ENCODE measurements at places on chromosomes 2 and 18.

DNA sequence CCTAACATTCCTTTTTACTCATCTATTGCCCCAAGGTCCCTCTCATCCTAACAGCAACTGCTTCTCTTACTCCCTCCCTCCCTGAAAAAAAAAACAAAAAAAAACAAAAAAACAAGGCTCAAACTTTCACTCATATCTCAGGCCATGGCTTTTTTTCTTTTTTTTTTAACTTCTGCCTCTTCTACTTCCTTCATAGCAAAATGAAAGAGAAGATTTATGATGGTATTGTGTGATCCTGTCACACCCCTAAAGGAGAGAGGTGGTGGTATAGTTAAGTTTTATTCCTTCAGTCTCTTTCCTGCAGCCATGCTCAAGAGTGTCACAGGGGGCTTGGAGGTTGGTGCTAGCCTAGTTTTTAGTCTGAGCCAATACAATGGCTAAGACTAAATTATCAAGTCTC, 21.5 kb upstream of the EPC2 start:
- DNase-seq, result peak; percentile 9

DNA sequence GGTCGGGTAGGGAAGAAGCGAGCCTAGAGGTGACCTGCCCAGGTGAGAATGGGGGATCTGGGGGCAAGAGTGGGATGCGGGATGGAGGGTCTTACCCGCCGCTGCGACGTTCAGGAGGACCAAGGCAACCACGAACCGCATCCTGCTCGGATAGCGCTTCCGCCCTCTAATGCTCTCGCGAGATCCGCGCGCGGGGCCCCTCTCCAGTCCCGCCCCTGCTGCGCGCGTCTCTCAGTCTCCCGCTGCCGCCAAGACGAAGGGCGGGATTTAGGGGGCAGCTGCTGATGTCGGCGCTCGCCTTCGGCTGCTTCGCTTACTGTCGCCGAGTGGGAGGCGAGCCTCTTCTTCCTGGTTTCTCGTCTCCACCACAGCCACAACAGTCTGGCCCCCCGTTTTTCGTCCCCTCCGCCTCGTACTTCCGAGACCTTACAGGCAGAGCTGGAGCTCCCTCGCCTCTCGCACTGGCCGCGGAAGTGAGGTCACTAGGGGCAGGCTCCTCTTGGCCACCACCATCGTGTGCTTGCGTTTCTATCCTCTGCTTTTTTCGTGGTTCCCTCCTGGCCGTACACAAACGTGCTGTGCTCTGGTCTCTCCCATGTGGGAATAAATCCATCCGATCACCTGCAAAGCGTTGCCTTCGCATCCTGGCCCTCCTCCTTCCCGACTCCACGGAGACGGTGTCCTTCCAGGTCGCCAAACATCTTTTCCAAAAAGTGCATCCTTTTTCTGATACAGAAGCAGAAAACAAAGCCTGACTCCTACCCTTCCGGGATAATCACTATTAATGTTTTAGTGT, at the start of gene TGOLN2:
Gene TGOLN2, minus strand, starts transcription at position 168 of the 796 bp plus-strand sequence. Its CDS starts 27 bp downstream, at position 141.
- peak; percentile 98 for DNase-seq

DNA sequence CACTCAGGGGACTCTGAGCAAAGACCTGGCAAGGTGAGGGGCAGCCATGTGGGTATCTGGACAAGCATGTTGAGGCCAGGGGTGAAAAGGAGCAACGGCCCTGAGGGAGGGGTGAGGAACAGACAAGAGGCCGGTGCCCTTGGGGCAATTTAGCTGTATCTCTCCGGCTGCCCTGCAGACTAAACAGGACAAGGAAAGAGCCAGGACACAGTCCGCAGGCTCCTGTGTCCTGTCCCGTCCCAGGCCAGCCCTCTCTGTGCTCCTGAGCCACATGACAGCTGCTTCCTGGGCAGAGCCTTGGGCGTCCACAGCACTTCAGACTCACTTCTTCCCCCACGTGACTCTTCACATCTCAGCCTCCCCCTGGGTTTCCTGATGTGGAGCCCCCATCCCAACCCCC, 206.1 kb downstream of the KLHL29 start:
- DNase-seq, result no peak

GRCh38 chr18:48715711-48716361, 177.0 kb downstream of the CTIF start:
- DNase-seq, result peak; percentile 86

DNA sequence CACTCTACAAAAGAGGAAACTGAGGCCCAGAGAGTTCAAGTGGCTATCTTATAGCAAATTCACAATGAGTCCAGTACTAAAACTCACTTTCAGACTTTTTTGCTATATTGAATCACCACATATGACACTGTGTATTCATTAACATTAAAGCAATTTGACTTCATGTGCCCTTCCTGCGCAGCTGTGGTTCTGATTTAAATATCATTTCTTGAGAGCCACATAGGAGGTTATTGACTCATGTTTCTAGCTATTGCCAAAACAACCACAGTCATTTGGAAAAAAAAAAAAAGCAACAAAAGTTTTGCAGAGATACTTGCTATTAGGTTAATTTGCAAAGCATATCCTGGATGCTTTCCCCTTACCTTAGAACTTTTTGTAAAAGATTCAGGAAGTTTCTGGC, 341.2 kb downstream of the PIK3C3 start:
- no peak for DNase-seq

DNA sequence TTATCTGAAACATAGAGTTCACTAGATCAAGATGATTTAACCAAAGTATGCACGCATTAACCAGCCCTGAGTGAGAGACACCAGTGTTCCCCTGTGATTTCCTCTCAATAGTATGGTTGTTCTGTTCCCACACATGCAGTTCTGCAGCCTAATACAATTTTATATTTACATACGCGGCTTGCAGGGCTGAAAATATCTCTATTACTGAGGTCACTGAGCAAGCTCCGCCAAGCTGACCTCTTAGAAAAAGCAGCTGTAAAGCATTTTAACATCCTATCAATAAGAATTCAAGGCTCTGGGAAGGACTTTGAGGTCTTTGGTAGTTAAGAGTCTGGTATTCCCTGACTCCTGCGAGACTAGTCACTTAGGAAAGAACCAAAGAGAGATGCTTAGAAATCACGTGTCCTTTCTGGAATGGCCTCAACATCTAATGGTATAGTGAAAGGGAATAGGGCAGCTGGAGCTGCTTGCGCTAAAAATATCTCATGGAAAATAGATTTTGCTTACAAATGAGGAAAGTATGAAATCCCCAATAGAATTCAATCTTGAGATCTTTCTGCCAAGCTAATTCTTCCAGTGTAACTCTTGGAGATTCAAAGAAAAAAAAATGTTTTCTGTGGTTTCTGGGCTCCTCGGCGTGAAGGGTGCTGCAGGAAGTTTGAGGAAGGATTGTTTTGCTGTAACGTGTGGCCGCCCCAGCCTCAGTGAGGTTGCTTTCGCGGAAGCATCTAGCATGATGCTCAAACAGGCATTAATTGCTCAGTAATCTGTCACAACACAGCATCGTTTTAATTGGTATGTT, 59.2 kb downstream of the DOCK10 start:
- DNase-seq, result peak; percentile 40

- DNase-seq, result no peak
These were observed 54.8 kb downstream of the CRACDL start for GRCh38 chr2:98881153-98881650.

DNA sequence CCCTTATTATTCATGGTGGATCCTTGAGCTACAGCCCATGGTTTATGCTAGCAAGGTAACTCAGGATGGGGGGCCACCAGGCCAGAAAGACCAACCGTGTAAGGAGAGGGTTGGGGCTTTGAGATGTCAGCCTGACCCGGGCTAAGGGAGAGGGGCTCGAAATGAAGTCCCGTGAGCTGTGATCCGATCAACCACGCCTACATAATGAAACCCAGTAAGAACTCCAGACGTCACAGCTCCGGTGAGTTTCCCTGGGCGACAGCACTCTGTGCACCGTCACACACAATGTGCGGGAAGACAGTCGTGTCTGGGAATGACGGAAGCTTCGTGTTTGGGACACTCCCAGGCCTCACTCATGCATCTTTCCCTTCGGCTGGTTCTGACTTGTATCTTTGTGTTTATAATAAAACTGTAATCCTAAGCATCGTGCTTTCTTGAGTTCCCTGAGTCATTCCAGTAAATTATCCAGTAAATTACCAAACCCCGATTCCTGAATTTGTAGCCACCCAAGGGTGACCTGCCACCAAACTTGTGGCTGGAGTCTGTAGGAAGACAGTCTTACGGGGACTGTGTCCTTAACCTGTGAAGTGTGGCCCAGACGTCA, 44.2 kb downstream of the CYP27C1 start:
- no peak for DNase-seq

- no peak for DNase-seq
These were observed 526.9 kb upstream of the ID2 start for GRCh38 chr2:8154936-8155335.

GRCh38 chr2:84906108-84906899, 848 bp downstream of the TMSB10 start:
- DNase-seq, result peak; percentile 18

GRCh38 chr18:34261865-34262780, 37.4 kb upstream of the NOL4 start:
- no peak for DNase-seq

GRCh38 chr2:224319750-224320149, 82.2 kb downstream of the FAM124B start:
- DNase-seq, result no peak

DNA sequence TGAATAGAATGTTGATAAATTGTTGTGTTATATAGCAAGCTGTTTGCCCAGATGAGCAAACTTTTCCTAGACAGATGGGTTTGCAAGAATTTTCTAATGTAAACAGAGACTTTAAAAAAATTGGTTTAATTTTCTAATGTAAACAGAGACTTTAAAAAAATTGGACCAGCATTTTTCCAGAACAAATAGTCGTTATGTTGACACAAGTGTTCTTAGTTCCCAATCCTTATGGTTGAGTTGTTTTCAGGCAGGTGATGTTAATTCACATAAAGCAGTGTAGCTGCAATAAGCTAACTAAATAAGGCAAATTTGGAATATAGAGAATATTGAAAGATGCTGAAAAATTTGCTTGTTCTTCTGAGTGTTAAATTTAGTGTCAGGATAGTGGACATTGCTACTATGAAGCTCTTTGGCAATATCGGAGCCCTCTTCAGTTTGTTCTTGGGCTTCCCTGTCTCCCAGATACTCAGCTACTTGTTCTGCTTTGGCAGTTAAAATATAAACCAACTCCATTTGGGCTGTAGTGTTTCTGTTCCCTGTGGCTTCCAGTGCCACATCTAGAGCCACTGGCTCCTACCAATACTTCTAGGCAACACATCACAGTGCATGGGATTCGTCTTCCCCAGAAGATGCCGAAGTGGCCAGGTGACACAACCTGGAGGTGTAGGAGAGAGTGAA, 105.7 kb downstream of the DYNAP start:
- DNase-seq, result no peak

GRCh38 chr2:237873897-237874551, 14.6 kb downstream of the RAMP1 start:
- DNase-seq, result no peak

- no peak for DNase-seq
These were observed 353.0 kb downstream of the MYCN start for GRCh38 chr2:16293398-16293797.

DNA sequence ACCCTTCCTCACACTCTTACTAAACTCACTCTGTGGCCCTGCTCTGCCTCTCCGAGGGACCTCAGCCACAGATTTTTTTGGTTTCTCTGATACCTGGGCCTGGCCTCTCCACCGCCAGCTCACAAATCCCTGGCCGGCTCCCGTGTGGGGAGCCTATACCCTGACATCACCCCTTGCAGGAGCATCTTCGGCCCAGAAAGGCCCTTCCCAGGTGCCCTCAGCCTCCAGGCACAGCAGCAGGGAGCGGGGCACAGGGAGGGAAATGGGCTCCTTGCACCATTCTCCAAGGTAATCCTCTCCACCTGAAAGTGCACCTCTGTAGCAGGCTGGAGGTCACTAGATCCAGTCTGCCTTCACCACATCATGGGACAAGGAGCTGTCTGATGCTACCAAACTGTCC, 43.2 kb downstream of the CRACDL start:
- DNase-seq, result no peak

- no peak for DNase-seq
These were observed 8.0 kb downstream of the TNS1 start for GRCh38 chr2:217994776-217995274.

DNA sequence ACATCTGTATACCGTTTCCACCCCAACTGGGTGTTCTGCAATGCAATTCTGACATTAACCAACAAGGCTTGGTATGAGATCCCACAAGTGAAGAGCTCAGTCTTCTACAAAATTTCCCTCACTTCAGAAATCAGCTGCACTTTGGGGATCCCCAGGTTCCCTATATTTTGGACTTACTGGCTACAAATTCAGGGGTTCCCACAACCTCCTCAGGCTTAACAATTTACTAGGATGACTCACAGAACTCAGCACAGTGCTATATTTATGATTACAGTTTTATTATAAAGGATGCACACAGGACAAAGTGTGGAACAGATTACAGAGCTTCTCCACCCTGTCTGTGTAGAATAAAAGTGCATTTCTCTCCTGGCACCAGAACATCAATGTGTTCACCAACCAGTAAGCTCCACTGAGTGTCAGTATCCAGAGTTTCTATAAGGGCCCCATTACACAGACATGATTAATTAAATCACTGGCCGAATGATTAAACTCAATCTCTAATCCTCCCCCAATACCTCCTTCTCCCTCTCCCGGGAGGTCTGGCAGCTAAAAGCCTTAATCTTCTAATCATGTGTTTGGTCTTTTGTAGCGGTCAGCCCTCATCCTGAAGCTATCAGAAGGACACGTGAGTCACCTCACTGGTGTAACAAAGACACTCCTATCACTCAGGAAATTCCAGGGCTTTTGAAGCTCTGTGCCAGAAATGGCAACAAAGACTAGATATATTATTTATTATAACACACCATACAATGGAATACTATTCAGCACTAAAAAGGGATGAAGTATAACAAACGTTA, 84.6 kb downstream of the SLC66A3 start:
- no peak for DNase-seq

- peak; percentile 53 for DNase-seq
These were observed 143.0 kb downstream of the ARL6IP6 start for GRCh38 chr2:152861349-152861942.

- peak; percentile 86 for DNase-seq
These were observed 59.1 kb downstream of the TNS1 start for GRCh38 chr2:217943446-217944321.

DNA sequence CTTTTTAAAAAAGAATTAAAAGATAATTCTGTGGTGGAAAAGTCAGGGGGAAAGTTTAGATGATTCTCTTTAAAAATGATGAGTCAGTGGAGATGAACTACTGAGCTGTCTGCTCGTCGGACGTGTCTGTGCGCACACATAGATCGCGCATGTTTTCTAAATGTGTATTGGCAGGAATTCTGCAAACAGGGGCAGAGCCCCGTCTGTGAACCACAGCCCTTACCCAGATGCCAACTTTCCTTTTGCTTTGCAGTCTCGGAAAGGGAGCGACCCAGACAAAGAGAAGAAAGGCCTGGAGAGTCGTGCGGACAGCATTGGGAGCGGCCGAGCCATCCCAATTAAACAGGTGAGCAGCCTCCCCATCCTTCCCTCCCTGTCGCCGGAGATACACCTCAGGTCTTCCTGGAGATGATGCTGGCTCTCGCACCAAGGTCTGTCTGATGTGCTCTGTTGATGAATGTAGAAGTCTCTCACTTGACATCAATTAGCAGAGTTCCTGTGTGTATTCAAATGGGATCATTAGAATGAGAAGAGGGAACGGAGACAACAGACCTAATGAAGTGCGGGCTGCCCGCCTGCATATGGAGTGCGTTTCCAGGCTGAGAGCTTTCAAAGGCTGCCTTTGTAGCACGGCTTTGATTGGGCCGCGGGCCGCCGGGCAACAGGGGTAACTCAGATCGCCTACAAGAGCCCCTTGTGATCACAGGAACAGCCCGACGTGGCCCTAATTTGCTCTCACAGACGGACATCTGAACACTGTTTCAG, 313.3 kb downstream of the AGAP1 start:
- no peak for DNase-seq

Data from hematopoietic multipotent progenitor cell treated with erythropoietin and hydrocortisone succinate and interleukin-3 and kit ligand, for 4 days (in vitro differentiated cells).